CD4-positive, CD25-positive, alpha-beta regulatory T cell (primary cell): ENCODE measurements at places on chromosomes 12 and 14. TPM values are rescaled to one million over a fixed set of nuclear protein-coding genes. Genes with fewer than 3 reads are reported as not detected.

DNA sequence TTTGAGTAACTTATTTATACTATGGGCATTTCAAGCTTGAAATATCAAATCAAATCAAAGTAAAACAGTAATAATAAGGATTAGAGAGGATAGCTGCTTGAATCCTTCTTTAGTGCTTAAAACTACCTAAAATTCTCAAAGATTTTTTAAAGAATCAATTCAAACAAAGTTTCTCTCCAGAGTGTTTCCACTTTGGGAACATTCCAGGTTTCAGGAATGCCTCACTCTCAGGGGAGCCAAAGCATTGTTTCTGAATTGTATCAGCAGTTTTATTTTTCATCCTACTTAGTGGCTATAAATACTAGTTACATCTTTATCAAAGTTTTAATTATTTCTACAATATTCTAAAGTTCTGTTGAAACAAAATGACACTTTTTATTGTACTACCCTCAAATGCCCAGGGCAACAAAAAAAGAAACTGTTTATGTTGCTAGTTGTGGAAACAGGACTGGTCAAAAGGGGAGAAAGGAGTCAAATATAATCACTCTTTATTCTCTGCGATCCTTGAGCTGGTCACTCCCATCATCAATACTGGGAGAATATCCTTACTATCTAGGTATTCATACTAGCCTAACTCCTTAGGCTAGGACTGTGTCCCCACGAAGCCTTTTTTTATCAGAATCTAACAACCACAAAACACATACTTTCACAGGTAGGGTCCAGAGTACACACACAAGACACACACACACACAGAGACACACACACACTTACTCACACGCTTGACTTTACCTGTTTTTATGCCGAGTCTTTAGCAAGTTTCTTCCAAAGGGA, 598 bp downstream of the RASSF9 start:
- DNase-seq = no peak
- H3K36me3 ChIP-seq = no peaks in the 10 kb centered on the region
- no peaks in the 10 kb centered on the region for H3K4me1 ChIP-seq
- H3K27ac ChIP-seq = no peak overlapping the region

DNA sequence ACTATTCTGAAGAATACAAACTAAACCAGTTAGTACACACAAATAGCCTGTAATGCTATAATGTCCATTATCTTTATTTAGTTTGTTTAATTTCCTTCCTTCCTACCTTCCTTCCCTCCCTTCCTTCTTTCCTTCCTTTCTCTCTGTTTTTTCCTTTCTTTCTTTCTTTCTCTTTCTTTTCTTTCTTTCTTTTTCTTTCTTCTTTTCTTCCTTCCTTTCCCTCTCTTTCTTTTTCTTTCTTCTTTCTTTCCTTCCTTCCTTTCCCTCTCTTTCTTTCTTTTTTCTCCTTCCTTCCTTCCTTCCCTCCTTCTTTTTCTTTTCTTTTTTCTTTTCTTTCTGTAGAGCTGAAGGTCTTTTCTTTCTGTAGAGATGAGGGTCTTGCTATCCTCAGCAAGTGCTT, 131.2 kb downstream of the TMEM30B start:
- no peaks in the 10 kb centered on the region for H3K4me1 ChIP-seq
- H3K36me3 ChIP-seq = no peaks in the 10 kb centered on the region
- H3K27me3 ChIP-seq = peaks cover 3% of the 10 kb centered on the region
- DNase-seq = no peak
- H3K4me3 ChIP-seq = no peak overlapping the region

GRCh38 chr14:105166571-105167302, 1.8 kb downstream of the JAG2 start:
- H3K27ac ChIP-seq = no peak overlapping the region

DNA sequence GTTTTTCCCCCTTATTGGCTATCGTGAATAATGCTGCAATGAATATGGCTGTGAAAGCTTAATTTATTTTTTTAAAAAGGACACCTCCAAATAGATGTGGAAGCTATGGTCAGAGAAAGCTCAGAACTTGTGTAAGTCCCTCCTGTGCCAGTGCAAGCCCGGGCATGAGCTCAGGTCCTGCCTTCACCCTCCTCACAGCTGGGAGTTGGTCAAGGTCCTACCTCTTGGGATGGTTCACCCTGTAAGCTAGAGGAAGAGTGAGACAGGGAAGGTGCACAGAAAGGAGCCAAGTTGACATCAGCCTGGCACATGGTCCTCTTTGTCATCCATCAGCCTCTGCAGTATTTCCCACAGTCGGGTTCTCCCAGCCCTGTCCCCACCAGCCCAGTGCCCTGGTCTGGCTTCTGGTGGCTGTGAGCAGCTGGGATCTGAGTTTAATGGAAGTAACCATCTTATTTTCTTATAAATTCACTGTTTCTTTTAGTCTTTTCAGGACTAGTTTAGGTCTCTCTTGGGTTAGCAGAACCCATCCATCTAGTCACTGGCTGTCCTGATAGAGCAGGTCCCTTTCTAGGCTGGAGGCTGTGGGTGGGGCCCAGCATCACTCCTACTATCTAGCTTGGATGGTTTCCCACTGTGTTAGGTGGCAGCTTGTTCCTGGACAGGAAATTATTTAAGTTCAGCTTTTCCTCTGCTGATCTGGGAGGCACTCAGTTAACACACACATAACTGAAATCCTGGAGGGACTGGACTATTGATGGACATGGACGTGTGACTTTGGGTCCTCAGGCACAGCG, 11.8 kb upstream of the PLEKHG3 start:
- no peak overlapping the region for H3K27ac ChIP-seq
- no peaks in the 10 kb centered on the region for H3K4me1 ChIP-seq
- DNase-seq = no peak
- peaks cover 5% of the 10 kb centered on the region for H3K27me3 ChIP-seq

- H3K27me3 ChIP-seq = no peaks in the 10 kb centered on the region
- H3K4me1 ChIP-seq = no peaks in the 10 kb centered on the region
- DNase-seq = no peak
These were observed 11.2 kb downstream of the ATG2B start for GRCh38 chr14:96351986-96352385.

Gene GLIPR1
- 91.4 TPM for total RNA-seq

Gene KCNA1
- not detected for total RNA-seq

Gene SERPINA12
- total RNA-seq = not detected

Gene EPYC
- total RNA-seq = not detected

Gene AKAP6
- 0.47 TPM for total RNA-seq
